ENCODE measurements at places on chromosomes 16 and 17.

DNA sequence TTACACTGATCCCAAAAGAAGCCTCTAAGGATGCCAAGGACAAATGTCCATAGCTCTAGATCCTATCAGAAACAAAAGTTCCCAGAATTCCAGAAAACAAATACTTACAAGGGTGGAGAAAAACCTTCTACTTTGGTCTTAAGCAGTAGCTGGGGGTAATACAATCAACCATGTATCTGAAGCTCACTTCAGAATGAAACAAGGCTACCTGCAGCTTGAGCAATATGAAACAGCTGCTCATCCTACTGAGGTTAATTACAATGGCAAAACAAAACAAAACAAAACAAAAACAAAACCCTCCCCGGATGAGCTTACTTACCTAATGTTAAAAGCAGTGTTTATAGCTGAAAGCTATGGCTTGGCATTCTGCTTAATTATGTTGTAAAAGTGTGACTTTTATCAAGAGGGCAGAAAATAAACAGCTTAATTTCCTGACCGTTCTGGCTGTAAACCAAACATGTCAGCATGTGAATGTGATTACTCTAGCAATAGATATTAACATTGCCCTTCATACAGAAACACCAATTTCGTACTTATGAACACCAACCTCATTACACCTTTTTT, 10.5 kb downstream of the PDZD9 start:
- no peak for DNase-seq

- no peak for DNase-seq
These were observed 259.8 kb downstream of the CPPED1 start for GRCh38 chr16:12543700-12544476.

GRCh38 chr17:81240761-81241160, 1.6 kb downstream of the NDUFAF8 start:
- no peak for DNase-seq

DNA sequence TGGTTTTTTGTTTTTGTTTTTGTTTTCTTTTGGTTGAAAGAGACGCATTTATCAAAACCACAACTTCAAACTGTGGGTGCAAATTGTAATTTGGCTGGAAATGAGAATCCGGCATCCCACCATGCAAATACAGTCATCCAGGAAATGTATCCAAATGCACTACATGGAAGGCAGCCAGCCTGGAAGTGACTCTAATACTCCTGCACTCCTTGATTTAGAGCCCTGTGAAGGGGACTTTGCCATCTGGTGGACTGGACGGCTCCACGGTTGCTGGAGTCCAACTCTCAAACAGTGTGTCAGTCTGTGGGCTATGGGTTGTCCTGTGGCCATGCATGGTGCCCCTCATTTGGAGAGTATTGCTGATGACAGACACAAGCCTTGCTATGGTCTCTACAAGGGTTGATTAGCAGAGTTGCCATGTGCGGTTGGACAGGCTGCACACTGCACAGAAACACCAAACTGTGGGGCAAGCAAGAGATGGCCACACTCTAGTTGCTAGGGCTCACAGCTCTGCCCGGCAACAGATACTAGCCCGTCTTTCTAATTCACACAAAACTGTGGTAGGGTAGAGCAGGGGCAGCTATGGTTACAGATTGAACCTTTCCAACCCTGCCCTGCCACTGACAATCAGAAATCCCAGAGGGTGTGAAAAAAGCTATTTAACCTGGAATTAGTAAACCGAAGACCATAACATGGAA, 62.4 kb downstream of the VAT1L start:
- no peak for DNase-seq

DNA sequence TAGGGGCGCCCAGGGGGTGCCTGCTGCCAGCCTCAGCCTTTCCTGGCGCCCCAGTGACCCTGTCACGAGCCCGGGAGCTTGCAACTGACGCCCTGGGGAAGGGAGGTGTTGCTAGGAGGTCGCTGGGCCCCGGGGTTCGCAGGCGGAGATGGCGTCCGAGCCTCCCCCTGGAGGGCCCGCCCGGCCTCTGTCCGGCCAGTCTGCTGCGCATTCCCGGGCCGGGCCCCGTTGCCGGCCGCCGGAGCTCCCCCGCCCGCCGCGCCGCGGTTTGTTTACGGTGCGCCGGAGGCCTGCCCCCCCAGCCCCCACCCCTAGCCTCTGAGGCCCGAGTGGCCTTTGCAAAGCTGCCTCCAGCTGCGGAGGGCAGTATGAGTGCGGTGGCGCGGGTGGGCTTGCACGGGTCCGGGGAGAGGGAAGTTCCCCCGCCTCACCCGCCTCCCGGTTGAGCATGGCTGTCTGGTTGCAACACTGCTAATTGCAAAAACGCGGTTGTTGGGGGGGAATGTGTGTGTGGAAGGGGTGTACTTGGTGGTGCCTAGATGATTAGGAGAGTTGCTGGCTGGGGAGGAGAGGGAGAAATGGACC, 514 bp downstream of the THRA start:
- no peak for DNase-seq

DNA sequence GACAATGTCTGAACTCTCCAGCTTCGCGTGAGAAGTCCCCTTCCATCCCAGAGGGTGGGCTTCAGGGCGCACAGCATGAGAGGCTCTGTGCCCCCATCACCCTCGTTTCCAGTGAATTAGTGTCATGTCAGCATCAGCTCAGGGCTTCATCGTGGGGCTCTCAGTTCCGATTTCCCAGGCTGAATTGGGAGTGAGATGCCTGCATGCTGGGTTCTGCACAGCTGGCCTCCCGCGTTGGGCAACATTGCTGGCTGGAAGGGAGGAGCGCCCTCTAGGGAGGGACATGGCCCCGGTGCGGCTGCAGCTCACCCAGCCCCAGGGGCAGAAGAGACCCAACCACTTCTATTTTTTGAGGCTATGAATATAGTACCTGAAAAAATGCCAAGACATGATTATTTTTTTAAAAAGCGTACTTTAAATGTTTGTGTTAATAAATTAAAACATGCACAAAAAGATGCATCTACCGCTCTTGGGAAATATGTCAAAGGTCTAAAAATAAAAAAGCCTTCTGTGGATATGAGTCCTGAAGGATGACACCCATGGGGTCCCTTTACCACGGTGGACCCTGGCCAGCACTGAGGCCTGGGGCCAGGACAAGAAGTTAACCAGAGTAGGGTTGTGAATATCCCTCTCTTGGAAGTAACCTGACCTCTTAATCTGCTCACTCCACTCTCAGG, 10.5 kb upstream of the ITGAD start:
- DNase-seq = no peak

GRCh38 chr16:8583199-8583598, 7.1 kb downstream of the TMEM114 start:
- DNase-seq = no peak

DNA sequence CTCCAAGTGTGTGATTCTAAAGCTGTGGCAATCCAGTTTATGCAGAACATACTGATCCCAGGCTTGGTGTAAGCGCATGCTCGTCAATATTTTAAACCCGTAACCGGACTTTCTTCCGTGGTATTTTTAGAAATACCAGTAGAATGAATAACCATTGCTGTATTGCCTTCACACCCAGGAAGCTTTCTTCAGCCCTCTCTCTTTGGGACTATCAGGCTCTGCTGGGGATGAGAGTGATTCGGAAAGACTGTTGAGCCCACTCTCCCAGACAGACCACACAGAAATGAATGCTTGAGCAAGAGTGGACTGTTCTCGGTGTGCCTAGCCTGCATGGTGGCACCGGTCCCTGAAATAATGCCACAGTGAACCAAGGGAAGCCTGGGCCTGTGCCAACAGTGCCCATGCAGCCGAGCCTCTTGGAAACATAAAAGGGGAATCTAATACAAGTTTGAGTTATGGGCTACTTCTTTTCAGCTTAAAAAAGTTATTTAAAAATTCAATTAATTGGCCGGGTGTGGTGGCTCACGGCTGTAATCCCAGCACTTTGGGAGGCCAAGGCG, 89.9 kb upstream of the ELAC2 start:
- DNase-seq = no peak

DNA sequence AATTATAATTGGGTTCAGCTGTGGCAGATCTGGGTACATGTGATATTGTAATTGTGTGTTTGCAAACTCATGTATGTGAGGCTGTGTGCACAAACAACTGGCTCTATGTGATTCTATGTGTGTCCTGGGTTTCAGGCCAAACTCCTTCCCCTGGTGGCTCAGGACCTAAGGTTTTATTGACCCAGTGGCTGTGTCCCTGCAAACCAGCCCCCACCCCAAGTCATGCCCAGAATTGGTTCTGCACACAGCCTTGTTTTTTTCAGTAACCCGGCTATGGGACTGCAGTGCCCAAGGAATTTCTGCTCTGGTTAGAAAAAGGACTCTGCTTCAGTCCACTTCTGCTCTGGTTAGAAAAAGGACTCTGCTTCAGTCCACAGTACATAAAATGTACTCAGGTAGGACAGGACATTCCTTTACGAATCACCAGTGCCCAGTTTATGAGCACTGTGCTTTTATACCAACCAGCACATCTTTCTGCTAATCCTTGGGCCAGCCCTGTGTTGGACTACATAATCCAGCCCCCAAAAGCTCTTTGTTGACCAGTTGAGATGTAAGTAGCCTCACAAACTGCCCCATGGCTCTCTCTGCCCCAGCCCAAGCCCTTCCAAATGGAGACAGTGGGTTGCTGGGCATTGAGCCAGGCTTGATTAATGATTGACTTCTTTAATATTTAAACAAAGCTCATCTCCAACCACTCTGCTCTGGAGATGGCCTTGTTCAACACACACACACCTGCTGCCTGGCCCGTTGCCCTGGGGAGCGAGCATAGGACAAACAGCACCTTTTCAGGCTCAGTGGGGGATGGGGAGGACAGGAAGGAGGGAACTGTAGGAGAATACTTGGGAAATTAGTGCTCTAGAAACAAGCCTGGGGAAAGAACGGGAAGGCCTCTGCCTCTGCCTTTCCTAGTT, 2.9 kb upstream of the KCNH6 start:
- no peak for DNase-seq

DNA sequence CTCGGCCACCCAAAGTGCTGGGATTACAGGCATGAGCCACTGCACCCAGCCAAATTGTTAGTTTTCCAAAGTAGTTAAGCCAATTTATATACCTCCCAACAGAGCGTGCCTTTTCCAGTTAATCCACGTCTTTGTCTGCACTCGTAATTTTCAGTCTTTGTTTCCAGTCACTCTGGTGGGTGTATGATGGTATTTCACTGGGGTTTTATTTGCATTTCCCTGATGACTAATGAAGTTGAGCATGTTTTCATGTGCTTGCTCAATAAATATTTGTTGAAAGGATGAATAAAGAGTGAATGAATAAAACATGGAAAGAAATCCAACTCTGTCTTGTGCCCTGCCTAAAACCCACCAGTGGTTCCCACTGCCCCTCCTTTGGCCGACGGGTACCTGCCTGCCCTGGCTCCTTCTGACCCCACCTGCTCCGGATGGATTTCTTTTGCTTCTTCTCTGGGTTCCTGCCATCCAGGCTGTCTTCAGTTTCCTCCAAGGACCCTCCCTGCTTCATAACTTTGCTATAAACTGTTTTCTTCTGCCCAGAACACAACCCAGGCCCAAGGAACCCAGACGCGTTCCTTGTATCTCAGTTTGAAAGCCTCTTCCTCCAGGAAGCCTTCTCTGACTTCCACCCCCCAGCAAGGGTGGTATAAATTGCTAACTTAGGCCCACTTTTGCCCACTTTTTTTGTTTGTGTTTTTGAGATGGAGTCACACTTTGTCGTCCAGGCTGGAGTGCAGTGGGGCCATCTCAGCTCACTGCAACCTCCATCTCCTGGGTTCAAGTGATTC, 3.0 kb upstream of the ABCC1 start:
- DNase-seq = no peak

GRCh38 chr17:43644081-43644480, 17.6 kb downstream of the MEOX1 start:
- DNase-seq = no peak

GRCh38 chr16:57331355-57331754, 27.2 kb upstream of the CCL22 start:
- no peak for DNase-seq

All from glomerular endothelial cell (primary cell).